ENCODE measurements at places on chromosomes 13 and 19.

DNA sequence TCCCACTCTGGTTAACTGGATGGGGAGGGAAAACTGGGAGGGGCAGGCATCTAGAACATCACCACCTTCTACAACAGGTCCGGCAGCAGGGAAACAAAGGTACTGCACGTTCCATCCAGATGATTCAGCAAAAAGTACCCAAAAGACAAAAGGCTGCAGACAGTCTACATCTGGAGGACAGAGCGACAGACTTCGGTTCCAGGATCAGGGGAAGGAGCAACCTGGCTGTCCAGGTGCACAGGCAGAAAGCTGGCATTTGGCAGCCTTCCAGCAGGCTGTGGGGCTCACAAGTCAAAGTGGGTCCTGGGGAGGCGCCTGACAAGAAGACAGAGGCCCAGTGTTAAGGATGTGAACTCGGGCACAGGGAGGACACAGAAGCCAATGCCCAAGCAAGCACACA is 202.9 kb downstream of the SUCLA2 start:
- DNase-seq, result no peak

- peak; percentile 23 for DNase-seq
These were observed 333.9 kb downstream of the UQCRFS1 start for GRCh38 chr19:28878862-28879566.

GRCh38 chr19:50567882-50568727 is at the start of gene LRRC4B:
Gene LRRC4B, minus strand, starts transcription at chr19:50568435. Its CDS starts 19,597 bp downstream, at chr19:50548838.
- no peak for DNase-seq

DNA sequence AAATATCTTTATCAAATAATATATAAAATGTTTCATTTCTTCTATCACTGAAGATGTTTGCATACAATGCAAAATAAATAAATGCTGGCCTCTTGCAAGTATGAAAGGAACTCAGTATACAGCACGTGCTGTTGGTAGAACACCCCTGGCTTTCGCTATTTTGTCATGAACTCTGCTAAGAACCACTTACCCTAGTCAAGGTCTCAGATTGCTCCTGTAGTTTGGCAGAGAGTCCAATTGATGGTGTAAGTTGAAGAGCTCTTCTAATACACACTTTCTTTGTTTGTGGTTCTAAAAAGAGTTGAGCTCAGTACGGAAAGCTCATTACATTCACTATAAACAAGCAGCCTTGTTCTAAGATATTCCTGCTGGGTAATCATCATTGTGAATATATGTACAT is 1258.9 kb downstream of the EFNB2 start:
- DNase-seq, result no peak

- DNase-seq, result no peak
These were observed 1.2 kb downstream of the GTPBP3 start for GRCh38 chr19:17338433-17339078.

- DNase-seq, result no peak
These were observed 435.2 kb downstream of the FGF9 start for GRCh38 chr13:22106058-22106457.

DNA sequence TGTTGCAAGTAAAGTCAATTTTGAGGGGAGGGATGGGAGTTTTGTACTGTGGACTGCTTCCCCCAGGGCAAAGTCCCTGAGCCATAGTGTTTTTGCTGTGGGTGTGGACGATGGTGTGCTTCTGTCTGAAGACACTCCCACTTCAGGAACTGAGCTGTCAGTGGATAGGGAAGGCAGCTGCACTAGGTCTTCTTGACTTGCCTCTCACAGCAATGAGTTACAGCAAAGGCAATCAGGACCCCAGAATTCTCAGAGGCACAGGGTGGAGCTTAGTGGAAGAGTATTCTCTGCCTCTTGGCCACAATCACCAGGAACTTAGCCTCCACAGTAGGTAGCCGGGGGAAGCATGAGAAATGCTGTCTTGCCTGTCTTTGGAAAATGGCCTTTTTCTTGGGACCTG is 1416.6 kb upstream of the MIR17HG start:
- DNase-seq, result no peak

GRCh38 chr13:52980695-52981094 is 47.9 kb upstream of the OLFM4 start:
- DNase-seq, result no peak

GRCh38 chr13:88704600-88705275 is 1033.6 kb downstream of the SLITRK5 start:
- DNase-seq, result no peak

DNA sequence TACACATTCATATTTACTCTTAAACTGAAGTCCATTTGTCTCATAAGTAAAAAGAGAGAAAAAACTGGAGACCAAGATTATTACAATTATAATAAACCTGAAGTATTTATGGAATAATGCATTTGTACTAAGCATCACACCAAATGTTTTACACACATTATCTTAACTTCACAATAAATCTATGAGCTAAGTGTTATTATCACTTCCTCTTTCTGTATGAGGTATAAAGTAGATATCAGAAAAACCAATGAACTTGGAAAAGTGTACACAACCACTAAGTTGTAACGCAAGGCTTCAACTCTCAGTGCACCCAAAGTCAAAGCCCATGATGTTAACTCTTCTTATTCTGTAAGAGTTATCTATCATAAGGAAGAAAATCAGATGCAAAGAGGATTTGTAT is 274.7 kb downstream of the FGF14 start:
- DNase-seq, result no peak

GRCh38 chr19:32866061-32866460 is 3.5 kb downstream of the SLC7A9 start:
- DNase-seq, result no peak

DNA sequence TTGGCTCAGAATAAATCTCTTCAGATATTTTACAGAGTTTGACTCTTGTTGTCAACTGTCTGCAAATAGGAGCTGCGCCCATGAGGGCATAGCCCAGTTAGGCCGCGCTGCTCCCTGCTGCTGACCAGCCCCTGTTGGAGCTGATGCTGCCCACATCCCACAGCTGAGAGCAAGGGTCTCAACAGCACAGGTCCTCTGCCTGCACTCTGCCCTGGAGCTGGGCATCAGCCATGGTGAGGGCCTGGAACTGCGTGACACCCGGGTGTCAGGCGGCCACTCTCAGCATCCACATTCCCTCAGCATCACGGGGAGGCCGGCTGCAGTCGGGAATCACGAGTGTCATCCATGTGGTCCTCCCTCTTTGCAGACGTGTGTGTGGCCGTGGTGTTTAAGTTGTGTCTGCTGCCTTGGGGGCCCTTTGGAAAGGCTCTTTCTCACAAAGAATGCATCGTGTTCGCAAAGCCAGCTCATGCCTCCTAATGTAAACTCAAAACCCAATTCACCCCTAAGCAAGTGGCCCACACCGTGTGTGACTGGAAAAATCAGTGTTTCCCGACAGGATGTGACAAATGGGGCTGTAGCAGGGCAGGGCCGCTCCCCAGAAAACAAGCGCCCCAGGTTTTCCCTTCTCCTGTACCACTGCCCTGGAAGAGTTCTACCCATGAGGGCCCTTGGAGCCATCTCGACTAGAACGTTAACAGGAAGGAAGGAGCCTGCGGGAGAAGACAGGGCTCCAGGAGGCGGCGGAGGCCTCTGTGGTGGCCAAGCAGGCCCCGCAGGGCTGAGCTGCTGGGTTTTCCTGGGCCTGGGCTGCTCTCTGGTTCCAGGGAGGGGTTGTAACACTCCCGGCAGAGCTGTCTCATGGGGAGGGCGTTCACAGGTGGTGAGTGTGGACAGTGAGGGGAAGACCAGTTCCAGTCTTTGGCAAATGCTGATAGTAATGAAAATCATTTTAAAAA is 20.3 kb downstream of the ATP11A start:
- no peak for DNase-seq

DNA sequence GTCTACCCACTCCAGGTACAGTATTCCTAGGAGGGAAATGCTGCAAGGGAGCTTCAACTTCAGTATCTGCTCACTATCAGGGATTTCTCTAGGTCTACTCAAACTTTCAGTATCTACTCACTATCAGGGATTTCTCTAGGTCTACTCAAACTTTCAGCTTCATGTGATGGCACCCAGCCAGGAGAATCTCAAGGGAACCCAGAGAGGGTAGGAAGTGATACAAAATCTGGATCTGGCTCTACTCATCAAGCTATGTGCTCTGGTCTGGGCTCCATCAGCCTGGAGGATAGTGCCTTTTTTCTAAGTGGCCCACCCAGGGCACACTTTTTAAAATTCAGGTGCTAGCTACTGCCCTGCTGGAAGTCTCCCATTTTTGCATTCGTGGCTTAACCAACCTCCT is 52.3 kb upstream of the FNDC3A start:
- no peak for DNase-seq

GRCh38 chr13:80030491-80030890 is 310.4 kb downstream of the SPRY2 start:
- no peak for DNase-seq

DNA sequence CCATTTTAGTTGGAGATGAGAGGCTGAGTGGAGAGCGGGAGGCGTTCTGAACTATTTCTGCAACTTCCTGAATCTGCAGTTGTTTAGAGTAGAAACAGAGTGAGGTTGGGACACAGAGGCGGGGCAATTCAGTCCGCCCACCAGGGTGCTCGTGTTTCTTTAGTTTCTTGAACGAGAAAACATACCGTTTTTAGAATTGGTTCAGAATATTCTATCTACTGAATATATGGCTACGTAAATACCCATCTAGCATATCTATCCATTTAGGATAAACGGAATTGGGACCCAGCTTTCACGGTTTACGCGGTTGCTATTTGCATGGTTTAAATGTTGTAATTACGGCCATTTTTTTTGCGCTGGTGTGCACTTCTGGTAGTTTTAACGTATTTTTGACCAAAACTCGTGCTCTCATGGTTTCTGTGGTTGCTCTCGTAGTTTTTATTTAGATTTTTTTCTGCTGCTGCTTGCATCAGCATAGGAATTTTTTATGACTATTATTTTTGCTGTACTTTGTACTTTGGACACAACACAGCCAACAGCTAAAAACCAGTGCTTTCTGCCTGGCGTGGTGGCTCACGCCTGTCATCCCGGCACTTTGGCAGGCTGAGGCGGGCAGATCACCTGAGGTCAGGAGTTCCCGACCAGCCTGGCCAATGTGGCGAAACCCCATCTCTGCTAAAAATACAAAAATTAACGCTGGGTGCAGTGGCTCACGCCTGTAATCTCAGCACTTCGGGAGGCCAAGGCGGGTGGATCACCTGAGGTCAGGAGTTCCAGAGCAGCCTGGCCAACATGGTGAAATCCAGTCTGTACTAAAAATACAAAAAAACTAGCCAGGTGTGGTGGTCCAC is 32.7 kb downstream of the TIMM13 start:
- DNase-seq, result no peak

DNA sequence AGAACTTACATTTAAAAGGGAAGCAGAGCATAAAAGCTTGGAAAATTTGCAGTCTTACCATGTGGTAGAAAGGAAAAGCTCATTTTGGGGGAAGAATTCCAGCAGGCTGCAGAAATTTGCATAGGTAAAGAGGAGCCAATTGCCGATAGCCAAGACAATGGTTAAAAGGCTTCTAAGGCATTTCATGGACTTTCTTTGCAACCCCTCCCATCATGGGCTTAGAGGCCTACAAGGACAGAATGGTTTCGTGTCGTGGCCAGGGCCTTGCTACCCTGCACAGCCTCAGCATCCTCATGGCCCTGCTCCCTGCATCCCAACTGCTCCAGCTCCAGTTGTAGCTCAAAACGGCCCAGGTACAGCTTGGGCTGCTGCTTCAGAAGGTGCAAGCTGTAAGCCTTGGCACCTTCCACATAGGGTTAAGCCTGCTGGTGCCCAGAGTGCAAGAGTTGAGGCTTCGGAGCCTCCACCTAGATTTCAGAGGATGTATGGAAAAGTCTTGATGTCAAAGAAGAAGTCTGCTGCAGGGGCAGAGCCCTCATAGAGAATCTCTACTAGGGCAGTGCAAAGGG is 420.3 kb downstream of the PCDH17 start:
- no peak for DNase-seq

DNA sequence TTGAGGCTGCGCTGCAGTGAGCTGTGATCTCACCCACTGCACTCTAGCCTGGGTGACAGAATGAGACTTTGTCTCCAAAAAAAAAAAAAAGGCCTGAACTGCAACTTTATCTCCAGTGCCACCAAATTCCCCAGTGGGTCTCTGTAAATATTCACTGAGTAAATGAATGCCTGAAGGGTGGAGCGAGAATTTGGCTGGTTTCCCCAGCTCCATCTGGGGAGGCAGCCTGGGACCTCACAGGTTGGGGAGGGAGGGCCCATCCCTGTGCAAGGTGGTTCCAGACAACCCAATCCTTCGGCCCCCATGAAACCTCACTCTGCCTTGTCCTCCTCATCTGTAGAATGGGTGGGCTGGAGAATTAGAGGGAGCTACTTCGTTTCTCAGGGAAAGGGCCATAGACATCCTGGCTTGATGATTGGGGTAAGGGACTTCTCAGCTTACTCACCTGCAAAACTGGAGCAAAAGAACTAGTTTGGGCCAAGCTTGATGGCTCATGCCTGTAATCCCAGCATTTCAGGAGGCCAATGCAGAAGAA is 4.2 kb upstream of the PKN1 start:
- DNase-seq, result no peak

DNA sequence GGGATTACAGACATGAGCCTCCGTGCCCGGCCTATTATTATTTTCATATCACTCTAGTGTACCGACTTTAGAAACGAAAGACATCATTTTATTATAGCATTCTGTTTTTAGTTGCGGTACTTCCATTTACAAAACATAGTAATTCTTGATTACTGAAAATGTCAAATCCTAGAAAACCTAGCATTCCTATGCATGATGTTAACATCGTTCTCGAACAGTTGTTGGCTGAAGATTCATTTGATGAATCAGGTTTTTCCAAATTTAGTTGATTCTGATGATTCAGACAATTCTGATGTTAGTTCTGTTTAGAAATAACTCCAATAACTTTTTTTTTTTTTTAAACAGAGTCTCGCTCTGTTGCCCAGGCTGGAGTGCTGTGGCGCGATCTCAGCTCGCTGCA is 11.5 kb upstream of the MTRF1 start:
- no peak for DNase-seq

GRCh38 chr13:32639502-32640105 is 53.4 kb downstream of the PDS5B start:
- peak; percentile 63 for DNase-seq

- DNase-seq, result no peak
These were observed 114.6 kb downstream of the TDRD3 start for GRCh38 chr13:60511637-60512036.

- no peak for DNase-seq
These were observed 136.8 kb downstream of the MIPEP start for GRCh38 chr13:23752111-23753001.

DNA sequence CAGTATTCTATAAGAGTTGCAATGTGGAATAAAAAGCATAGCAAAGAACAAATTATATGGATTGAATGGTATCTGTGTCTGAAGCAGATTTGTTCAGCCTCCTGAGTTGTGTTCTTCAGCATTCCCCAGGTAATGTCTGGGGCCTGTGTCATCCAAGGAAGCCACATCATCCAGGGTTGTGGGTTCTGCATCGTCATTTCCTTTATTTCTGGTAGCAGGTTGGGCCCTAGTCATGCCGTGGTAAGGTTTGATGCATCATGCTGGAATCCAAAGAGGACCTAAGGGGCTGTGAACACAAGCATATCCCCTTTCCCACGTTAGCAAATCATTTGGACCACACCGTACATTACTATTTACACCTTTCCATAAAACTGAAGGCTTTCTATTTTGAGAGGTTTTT is 131.0 kb upstream of the ZNF91 start:
- DNase-seq, result no peak

GRCh38 chr13:93959796-93960533 is 519.5 kb downstream of the DCT start:
- no peak for DNase-seq
